Uterus (tissue), 4 donors: ENCODE measurements at places on chromosomes 16 and 17.
A peak's percentile ranks its signal among the peaks of the same experiment; 100 is the strongest.

GRCh38 chr17:42312285-42313130, 24.2 kb downstream of the STAT5A start:
- DNase-seq: peak; percentile 86

GRCh38 chr17:53273126-53273525, 549.6 kb upstream of the KIF2B start:
- no peak for DNase-seq

- peak; percentile 27 for DNase-seq
Observed at GRCh38 chr17:20008242-20009051, 712 bp upstream of the SPECC1 start.

GRCh38 chr16:320206-320605, 32.3 kb downstream of the AXIN1 start:
- DNase-seq: no peak

- no peak for DNase-seq
Observed at GRCh38 chr16:10923650-10924214, 18.5 kb downstream of the DEXI start.

DNA sequence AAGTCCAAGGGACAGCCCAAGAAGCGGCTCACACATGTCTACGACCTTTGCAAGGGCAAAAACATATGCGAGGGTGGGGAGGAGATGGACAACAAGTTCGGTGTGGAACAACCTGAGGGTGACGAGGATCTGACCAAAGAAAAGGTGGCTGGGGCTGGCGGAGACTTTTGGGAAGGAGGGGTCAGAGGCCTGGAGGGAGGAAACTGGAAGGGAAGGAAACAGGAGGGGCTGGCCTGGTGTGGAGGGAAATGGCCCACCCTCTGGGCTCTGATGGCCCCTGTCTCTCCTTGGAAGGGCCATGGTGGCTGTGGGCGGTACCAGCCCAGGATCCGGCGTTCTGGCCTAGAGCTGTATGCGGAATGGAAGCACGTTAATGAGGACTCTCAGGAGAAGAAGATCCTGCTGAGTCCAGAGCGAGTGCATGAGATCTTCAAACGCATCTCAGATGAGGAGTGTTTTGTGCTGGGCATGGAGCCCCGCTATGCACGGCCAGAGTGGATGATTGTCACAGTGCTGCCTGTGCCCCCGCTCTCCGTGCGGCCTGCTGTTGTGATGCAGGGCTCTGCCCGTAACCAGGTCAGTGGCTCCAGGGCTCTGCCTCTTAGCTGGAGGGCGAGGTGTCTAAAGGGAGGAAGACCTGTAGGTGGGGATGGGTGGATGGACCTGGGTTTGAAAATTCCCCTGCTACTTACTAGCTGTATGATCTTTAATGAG, 12.5 kb downstream of the POLR2A start:
- no peak for DNase-seq

GRCh38 chr16:88569614-88569984, 604 bp upstream of the ZC3H18 start:
- peak; percentile 34 for DNase-seq

DNA sequence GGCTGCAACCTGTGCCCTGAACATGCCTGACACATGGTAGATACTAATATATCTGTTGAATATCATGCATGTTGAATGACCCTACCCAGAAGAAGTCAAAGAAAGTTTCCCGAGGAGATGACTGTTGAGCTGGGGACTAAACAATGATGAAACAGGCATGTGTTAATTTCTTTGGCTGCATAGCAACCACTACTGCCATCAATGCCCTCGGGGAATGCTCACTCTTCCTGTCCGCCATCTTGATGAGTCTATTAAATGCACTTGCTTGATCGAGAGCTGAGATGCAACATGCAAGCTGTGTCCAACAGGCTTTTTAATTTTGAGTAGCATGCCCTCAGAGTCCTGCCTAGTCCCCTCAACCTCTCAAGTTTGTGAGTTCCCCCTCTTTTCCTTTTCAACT, 31.3 kb downstream of the GRIN2A start:
- DNase-seq: no peak

DNA sequence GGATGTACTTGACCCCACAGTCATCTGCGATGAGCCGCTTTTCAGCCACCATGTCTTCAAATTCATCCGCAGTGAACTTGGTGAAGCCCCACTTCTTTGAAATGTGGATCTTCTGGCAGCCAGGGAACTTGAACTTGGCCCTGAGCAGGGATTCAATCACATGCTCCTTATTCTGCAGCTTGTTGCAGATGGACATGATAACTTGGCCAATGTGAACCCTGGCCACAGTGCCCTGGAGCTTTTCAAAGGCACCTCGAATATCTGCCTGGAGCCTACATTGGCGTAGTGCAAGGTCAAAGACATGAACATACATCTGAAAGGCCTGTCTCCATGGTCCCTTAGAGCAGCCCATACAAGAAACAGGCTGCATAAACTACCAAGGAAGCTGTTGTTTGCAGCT, 1.8 kb upstream of the TENT4B start:
- DNase-seq: no peak

- DNase-seq: no peak
Observed at GRCh38 chr17:32256012-32256700, 9.5 kb upstream of the RHBDL3 start.

- peak; percentile 78 for DNase-seq
Observed at GRCh38 chr17:7842380-7843256, 8.6 kb downstream of the KDM6B start.

- no peak for DNase-seq
Observed at GRCh38 chr17:11739848-11740247, 141.6 kb downstream of the DNAH9 start.

DNA sequence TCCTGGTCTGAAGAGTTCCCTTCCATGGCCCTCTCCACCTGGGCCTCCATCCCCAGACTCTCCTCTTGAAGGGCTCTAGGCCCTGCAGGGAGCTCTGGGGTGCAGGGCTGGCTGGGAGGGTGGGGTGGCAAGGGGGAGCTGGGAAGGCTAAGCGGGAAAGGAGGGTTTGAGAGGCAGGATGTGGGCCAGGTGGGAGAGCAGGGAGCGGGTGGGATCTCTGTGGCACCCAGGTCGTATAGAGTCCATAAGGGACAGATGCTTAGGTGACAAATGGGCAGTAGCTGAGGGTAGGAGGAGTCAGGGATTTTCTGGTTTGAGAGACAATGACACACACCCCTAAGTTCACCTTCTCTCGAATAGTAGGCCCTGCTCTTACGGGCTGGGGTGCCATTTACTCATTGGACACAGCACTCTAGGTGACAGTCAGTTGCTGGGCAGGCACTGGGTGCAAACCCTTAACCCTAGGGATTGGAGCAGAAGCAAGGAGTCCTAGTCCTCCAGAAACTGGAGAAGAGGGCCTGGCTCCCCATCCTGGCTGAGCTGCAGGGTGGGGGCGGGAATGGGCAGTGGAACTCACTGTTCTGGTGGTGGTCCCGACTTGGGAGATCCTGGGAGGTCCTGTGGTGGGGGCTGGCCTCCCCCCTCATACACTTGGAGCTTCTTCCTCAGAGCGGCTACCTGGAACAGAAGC, 15.3 kb downstream of the KIF18B start:
- no peak for DNase-seq

DNA sequence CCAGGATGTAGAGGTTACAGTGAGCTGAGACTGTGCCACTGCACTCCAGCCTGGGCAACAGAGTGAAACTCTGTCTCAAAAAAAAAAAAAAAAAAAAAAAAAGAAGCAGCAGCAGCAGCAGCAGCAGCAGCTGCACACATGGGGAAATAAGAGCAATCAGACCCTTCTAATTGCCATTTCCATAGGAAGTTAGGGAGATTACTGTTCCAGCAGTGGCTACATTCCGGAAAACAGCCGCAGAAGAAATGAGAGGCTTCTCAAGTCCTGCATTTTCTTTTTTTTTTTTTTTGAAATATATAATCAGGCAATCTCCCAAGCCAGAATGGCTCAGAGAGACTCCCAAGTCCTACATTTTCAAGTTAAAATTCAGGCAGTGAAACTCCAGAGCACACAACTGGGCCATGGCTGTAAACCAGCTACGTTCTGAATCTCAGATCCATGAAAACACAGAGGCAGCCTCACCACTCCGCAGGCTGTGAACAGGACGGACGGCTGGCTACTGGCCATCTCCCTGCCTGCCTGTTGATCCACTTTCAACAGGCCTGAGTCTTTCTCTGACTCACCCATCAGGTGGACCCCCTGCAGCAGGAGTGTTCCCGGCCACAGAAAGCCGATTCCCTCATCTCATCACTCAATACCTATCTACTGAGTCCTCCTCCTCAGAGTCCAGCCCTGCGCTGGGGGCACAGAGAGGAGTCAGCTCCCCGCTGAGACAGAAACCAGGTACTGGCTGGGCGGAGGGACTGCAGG, 15.0 kb downstream of the TRPV1 start:
- no peak for DNase-seq

- DNase-seq: no peak
Observed at GRCh38 chr16:82649766-82650165, 23.0 kb downstream of the CDH13 start.

DNA sequence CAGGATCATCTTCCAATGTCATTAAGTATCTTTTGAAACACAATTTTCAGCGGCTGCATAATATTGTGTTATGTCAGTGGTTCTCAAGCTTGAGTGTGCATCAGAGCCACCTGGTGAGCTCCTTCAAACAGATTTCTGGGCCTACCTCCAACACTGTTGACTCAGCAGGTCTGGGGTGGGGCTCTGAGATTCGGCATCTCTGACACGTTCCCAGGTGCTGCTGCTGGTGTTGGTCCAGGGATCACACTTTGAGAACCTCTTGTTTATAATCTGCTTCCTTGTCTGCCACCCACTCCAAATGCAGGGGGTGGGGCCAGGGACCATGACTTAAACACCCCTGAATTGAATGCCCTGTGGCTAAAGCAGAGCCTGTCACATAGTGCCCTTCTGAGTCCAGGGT, 73.8 kb upstream of the HNF1B start:
- no peak for DNase-seq

DNA sequence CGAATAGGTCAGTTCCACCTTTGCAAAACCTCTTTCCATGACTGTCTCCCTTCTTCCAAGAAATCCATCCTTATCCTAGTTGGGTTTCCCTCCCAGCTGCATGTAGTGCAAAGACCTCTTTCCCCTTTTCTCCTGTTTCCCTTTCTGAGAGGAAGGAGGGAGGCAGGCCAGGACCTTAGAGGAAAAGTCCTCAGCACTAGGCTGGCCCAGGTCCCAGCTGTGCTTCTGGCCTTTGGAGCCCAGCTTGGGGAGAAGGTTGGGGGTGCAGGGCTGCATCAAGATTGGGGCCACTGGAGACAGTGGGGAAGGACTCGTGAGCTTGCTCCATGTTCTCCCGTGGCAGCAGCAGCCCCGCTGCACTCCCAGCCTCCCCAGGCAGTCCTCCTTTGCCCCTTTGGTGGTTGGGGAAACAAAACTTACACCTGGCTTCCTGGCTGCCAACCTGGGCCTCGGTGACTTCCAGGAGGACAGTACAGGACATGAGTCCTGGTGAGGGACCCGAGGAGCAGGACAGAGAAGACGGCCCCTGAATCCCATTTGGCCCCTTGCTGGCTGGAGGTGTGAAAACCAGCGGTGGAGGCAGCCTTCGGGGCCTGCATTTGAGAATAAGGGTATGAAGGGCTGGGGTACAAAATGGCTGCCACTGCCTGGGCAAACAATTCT, 481 bp downstream of the HEXIM2 start:
- DNase-seq: no peak

DNA sequence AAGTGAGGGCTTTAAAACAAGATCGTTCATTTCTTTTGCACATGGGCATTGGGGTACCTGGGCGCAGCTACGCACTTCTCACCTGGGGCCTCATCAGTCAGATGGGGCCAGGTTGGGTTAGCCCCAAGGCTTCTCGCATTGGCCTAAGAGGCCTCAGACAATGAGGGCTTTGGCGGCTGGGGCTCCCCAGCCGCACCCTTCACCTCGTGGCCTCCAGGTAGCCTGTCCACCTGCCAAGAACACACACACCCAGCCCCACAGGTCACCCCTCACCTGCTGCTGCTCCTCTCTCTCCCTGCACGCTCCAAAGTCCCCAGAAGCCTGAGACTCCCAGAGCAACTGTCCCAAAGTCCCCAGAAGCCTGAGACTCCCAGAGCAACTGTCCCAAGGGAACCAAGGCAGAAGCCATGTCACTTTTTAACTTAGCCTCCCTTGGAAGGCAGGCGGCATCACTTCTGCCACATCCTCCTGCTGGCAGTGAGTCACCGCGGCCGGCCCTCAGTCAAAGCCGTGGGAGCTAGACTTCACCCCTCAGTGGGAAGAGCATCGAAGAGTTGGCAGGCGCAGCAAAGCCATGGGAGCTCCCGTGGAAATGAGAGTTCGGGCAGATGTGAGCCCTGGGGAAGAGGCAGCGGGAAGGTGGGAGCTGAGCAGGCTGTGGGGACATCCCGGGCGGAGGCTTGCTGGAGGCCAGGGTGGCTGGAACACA, 78.9 kb upstream of the PLCG2 start:
- no peak for DNase-seq

GRCh38 chr16:27899736-27900135, 163.8 kb downstream of the GSG1L start:
- DNase-seq: no peak

DNA sequence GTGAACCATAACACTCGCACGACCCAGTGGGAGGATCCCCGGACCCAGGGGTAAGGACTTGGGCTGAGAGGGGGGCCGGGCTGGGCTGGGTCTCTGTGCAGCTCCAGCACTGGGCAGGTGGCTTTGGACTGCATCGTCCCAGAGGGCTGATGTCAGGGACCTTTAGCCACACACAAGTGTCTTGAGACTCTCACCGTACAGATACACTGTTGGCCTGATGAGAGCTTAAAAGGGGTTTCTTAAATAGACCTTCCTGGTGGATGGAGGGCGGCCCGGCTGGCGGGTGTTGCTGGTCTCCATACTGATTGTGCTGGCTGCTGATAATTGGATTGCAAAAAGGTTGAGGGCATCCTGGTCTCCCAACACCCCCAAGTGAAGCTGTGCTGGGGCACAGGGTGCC, 21.7 kb upstream of the CLEC18A start:
- no peak for DNase-seq

DNA sequence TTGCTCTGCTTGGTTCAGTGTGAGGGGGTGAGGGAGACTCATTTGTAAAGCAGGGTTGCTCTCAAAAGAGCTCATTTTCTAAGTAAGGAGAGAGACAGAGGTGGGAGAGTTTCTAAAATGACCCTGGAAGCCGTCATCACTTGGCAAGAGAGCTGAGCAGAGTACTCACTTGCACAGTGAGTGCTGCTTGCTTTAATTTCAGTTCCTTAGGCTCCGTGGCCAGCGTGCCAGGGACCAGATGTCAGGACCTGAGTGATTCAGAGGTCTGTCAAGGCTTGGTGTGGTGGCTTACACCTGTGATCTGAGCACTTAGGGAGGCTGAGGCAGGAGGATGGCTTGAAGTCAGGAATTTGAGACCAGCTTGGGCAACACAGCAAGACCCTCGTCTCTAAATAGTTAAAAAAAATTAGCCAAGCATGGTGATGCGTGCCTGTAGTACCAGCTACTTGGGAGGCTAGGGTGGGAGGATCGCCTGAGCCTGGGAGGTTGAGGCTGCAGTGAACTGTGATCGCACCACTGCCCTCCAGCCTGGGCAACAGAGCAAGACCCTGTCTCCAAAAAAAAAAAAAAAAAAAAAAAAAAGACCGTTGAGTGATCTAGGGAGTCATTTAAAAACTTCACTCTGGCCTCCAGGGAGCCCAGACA, 10.7 kb downstream of the ZNF205 start:
- DNase-seq: no peak

GRCh38 chr16:84103678-84104077, 13.1 kb downstream of the MBTPS1 start:
- DNase-seq: no peak

- DNase-seq: no peak
Observed at GRCh38 chr17:17499402-17500145, 3.4 kb upstream of the RASD1 start.

GRCh38 chr16:71792176-71792575, 16.5 kb downstream of the AP1G1 start:
- DNase-seq: no peak
